KBM-7 (cell line): ENCODE measurements at places on chromosomes 16 and 17.

DNA sequence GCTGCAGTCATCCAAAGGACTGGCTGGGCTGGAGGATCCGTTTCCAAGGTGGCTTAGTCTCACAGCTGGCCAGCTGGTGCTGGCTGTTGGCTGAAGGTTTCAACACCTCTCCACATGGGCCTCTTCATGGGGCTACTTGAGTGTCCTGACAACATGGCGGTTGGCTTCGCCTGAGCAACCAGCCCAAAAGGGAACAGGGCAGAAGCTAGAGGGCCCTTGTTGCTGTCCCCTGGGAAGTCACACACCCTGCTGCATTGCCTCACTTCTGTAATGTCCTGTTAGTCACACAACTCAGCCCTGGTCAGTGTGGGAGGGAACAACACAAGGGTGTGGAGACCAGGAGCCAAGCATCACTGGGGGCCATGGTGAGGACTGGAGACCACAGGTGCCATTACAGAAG lies 36.6 kb downstream of the C16orf78 start:
- no peak for DNase-seq

DNA sequence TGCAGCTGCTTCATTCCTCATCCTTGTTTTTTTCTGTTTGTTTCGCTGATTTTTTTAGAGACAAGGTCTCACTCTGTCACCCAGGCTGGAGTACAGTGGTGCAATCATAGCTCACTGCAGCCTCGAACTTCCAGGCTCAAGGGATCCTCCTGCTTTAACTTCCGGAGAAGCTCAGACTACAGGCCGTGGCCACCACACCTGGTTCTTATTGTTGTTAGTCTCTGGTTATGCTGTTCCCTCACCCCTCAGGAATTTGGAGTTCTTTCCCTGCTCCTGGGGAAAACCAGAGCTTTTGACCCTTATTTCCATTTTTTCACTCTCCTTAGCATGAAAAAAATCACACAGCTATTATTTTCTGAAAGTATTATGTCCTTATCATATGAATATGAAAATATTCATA lies 1.8 kb downstream of the ODF4 start:
- no peak for DNase-seq

DNA sequence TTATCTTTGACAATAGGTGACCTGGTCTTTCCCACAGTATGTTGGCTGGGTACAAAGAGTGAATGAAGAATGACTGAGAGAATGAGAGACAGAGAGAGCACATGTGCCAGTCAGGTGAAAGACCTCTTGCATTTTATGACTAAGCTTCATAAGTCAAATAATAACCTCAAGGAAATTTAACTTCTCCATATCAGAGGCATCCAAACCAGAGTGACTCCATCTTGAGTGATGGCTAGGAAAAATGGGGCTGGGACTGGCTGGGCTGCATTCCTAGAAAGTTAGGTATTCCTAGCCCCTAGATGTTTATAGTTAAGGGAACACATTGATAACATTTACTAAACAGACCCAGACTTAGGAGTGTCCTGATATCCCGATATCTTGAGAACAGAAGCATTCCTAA lies 3.9 kb upstream of the RBL2 start:
- DNase-seq: no peak

DNA sequence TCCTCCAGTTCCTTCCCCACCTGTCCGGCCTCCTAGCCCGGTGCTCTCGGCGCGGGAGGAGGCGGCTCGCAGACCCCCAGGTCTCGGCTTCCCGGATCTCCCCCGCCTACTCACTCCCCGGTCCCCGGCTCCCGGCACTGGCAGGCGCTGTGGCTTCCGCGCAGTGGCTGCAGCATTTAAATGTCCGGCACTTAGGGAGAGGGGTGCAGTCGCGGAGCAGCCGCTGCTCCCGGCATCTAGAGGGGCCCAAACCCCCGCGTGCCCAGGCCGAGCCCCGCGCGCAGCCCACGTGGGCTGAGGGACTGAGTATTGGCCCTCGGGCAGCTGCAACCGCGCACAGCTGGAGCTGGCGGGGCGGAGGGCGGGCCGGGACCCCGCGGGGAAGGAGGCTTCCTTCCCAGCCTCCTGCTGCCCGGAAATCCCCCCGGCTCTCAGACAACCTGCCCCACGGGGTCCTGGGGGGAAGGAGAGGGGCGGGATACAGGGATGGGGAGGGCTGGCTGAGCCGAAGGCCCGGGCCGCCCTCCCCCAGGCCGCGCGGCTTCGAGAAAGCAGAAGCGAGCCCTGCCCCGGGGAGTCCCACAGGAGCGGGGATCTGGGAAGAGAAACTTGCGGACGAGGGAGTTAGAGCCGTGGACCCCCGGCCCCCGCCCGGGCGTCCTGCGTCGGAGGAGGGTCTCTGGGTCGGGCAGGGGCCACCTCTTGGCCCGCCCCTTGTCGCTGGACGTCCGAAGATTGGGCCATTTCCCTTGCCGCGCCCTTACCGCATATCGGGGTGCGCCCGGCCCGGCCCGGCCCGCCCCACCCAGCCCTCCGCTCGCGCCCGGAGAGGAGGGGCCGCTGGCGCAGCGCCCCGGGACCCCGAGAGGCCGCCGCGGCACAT lies at the start of gene MMP25:
MMP25 (plus strand) TSS at position 804 of the 883 bp plus-strand sequence. CDS start 357 bp downstream, outside the sequence.
- DNase-seq: peak; percentile 59

- no peak for DNase-seq
Observed at GRCh38 chr16:18931756-18932155, 5.5 kb upstream of the SMG1 start.

DNA sequence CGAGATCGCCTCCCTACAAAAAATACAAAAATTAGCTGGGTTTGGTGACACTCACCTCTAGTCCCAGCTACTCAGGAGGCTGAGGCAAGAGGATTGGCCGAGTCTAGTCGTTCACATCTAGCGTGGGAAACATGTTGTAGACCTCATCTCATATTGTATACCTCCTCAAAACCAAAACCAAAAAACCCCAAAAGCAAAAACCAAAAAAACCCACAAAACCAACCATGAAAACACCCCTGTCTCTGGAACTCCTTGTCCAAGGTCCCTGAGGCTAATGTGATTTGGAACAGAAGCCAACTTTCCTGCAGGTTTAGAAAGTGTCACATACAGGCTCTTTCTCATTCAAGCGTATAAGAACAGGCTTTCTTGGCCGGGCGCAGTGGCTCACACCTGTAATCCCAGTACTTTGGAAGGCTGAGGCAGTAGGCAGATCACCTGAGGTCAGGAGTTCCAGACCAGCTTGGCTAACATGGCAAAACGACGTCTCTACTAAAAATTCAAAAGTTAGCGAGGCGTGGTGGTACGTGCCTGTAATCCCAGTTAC lies 29.0 kb downstream of the RAB11FIP3 start:
- DNase-seq: no peak

DNA sequence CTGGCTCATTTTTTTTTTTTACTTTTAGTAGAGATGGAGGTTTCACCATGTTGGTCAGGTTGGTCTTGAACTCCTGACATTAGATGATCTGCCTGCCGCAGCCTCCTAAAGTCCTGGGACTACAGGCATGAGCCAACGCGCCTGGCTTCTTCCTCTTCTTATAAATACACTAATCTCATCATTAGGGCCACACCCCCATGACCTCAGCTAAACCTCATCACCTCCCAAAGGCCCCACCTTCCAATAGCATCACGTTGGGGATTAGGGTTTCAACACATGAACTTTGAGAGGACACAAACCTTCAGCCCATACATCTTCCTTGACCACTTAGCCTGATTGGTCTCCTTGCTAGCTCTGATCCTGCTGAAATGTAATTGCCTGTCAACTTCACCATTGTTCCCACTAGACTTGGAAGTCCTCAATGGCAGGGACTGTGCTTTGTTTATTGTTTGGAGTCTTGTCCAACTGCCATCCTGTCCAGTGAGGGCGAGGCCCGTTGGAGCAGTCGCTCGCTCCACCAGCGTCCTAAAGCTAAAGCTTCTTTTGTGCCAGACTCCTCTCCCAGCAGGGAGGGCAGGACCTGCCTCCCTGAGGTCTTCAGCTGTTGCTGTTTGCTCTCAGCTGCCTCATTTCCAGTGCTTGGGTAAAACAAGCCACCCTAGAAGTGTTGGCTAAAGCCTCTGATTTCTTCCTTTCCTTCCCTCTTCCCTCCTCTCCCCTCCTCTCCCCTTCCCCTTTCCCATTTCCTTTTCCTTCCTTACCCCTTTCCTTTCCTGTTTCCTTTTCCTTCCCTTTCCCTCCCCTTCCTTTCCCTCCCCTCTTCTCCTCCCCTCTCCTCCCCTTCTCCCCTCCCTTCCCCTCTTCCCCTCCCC lies 85.3 kb downstream of the HAPSTR1 start:
- DNase-seq: no peak

GRCh38 chr17:57099165-57099564 lies 14.1 kb downstream of the AKAP1 start:
- no peak for DNase-seq

DNA sequence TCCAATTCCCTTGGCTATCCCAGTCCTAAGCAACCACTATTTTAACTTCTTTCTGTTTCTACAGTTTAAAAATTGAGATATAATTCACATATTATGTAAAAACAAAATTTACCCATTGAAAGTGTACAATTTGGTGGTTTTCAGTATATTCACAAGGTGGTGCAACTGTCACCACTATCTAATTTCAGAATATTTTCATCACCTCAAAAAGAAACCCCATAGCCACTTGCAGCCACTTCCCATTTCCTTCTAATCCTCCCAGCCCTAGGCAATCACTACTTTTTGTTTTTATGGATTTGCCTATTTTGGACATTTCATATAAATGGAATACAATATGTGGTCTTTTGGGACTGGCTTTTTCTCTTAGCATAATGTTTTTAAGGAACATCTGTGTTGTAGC lies 36.1 kb upstream of the NACA2 start:
- DNase-seq: no peak

GRCh38 chr17:28745786-28746411 lies 2.1 kb downstream of the TRAF4 start:
- DNase-seq: no peak

DNA sequence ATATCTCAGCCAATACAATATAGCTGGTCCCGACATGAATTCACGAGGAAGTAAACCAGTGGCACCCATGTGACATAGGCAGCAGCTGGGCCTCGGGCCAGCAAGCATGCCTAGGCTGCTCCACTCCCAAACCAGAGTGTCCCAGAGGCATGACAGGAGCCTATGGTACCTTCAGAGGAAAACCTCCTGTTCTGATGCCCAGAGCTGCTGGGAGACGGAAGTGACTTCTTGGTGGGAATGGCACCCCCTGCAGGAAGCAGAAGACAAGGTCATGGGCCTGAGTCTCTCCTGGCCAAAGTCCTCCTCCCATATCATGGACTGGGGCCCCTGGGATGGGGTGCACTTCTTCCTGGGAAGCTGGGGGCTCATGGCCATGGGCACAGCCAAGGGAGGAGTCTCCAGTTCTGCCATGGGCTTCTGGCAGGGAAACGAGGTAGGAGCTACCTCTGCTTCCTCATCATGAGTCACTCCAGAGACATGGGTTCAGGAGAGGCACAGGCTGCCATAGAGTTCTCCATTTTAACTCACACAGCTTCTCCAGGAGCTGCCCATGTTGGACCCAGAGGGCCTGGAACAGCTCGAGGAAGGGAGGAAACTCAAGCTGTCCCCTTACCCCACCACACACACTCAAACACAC lies 13.4 kb downstream of the FBF1 start:
- DNase-seq: peak; percentile 44
